Fibroblast of skin of scalp (primary cell): ENCODE measurements at places on chromosomes 5 and 9.

- DNase-seq = peak; percentile 11
These were observed 43.4 kb upstream of the N4BP3 start for GRCh38 chr5:178069909-178070308.

DNA sequence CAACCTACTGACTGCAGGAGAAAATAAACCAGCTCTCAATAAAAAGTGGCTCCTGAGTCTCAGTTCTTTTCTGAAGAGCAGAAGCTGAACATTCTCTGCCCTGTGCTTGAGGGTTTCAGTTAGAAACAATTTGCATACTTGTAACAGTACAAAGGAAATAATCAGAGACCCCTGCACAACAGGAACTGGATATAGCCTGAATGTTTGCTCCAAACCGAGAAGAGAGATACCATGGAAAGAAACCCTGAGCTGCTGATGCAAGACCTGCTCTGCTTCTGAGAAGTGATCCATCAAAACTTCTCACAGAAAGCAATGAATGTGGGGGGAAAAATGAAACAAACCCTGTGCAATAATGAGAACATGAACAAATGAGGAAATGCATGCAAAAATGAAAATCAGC lies 592.9 kb downstream of the SEMA5A start:
- DNase-seq = no peak

DNA sequence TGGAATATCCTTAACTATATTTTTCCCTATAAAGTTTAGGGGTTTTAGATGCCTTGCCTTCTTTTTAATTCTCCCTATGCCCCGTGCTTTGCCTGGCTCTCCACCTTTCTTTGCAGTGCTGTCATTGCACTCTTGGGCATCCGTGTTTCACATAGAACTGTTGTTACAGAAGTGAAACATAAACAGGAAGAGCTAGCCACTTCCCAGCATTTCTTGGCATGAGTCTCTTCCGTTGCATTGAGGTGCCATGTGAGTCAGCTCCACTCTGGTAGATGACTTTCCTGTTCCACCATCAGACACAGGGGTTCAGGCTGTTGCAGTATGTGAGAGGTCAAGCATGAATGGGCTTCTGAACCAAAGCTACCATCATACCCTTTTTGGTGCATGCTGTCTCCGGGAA lies 73.4 kb downstream of the ANGPTL2 start:
- peak; percentile 73 for DNase-seq

GRCh38 chr9:19423163-19423562 lies 14.4 kb downstream of the ACER2 start:
- DNase-seq = no peak

- peak; percentile 97 for DNase-seq
These were observed 10.6 kb downstream of the PRR7 start for GRCh38 chr5:177456976-177457851.
